ENCODE measurements at places on chromosomes 7 and 10. TPM values are rescaled to one million over a fixed set of nuclear protein-coding genes. Genes with fewer than 3 reads are reported as not detected.

- peak; percentile 49 for DNase-seq
Observed at GRCh38 chr7:82714883-82715282, 271.3 kb upstream of the CACNA2D1 start.

DNA sequence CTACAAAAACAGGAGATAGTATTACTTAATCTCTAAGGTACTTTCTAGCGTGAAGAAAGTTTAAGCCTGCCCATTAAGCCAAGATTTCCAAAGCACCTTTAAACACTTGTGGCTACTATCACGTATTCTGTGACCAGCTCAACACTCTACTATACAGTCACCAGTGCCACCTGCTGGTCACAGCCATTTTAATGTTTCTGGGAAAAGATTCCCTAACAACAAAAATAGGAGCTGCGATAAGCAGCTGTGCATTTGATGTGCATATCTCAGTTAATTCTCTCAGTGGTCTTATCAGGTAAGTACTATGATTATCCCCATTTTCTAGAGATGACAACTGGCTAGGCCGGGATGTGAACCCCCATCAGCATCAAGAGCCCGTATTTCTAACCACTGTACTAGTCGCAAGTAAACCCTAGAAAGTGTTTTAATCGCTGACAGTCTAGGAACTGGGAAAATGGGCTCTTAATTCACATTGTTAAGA lies 860 bp downstream of the SEC31B start:
- DNase-seq = peak; percentile 66

DNA sequence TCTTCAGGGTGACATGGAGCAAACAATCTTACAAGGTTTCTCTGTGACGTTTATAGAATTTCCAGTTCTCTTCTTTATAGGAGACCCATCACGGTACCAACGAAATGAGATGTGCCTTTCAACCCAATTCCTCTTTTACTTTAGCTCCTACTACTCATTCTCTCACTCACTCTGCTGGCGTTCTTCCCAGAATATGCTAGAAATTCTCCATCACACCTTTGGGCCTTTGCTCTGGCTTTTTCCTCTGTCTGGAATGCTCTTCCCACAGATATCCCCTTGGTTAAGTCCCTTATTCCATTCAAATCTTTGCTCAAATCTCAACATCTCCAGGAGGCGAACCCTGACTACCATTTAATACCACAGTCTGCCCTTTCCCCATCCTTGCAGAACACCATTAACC lies 39.0 kb downstream of the SEMA3C start:
- peak; percentile 85 for DNase-seq

- DNase-seq = peak; percentile 78
Observed at GRCh38 chr10:72557362-72557761, 68.5 kb downstream of the MICU1 start.

GRCh38 chr10:36183056-36183455 lies 541.0 kb upstream of the FZD8 start:
- no peak for DNase-seq

- DNase-seq = no peak
Observed at GRCh38 chr10:4503076-4503475, 322.9 kb upstream of the AKR1E2 start.

GRCh38 chr10:110373059-110373458 lies 68.3 kb upstream of the SMNDC1 start:
- DNase-seq = no peak

GRCh38 chr10:58465629-58466028 lies 47.0 kb upstream of the BICC1 start:
- no peak for DNase-seq

GRCh38 chr10:2731940-2732339 lies 335.4 kb upstream of the PFKP start:
- no peak for DNase-seq

DNA sequence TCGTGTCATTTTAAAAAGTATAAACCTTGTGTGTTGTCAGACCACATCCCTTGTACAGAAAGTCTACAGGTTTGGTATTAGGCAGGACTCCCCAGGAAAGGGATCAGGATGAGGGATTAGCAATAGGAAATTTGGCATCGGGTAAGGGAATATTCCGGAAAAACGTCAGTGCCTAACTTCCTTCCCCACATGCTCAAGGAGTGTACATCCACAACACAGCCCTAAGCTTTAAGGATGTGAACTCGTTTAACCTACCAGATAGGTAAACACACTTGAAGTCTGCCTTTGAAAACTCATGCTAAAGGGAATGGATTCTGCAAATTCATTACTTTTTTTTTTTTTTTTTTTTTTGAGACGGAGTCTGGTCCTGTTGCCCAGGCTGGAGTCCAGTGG lies 194.9 kb downstream of the SKIDA1 start:
- no peak for DNase-seq

- no peak for DNase-seq
Observed at GRCh38 chr10:97914171-97914836, 64.7 kb downstream of the GOLGA7B start.

GRCh38 chr7:102912742-102913141 lies at the start of gene LRRC17:
Gene LRRC17 (plus strand): TSS chr7:102913000. CDS start chr7:102933914, 20,914 bp downstream.
- DNase-seq = peak; percentile 94

DNA sequence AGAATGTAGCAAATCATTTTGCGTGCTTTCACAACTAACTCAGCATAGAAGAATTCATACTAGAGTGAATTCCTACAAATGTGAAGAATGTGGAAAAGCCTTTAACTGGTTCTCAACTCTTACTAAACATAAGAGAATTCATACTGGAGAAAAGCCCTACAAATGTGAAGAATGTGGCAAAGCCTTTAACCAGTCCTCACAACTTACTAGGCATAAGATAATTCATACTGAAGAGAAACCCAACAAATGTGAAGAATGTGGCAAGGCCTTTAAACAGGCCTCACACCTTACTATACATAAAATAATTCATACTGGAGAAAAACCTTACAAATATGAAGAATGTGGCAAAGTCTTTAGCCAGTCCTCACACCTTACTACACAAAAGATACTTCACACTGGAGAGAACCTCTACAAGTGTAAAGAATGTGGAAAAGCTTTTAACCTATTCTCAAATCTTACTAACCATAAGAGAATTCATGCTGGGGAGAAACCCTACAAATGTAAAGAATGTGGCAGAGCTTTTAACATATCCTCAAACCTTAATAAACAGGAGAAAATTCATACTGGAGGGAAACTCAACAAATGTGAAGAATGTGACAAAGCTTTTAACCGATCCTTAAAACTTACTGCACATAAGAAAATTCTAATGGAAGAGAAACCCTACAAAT lies 40.8 kb downstream of the ZNF107 start:
- no peak for DNase-seq

DNA sequence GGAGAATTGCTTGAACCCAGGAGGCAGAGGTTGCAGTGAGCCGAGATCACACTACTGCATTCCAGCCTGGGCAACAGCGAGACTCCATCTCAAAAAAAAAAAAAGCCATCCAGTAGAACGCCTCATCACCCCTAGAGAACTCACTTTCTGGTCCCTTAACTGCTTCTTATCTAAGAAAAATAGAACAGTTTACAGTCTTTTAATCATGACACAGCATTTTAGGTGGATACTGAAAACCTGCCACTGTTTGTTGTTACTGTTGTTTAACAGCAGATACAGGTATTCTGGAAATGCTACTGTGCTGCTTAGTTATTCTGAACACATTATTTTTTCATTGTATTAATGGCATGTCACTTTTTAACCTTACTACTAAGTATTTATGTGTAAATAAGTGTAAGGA lies 624.3 kb upstream of the GHITM start:
- DNase-seq = no peak

DNA sequence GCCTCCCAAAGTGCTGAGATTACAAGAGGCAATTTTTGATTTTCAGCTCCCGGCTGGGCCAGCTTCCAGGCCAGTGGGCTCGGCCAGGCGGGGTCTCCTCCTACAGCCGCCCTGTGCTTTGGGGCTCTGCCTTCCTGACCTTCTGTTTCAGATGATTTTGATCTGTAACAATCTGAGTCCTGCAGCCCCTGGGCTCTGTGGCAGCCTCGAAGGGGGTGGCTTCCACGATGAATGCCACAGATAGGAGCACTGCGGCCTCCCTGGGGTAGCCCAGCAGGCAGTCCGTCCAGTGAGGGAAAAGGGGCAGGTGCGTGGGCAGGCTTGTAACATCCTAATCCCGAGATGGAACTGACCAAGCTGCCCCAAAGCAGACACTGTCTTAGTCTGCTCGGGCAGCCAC lies 177.5 kb downstream of the DNAJB6 start:
- DNase-seq = no peak

DNA sequence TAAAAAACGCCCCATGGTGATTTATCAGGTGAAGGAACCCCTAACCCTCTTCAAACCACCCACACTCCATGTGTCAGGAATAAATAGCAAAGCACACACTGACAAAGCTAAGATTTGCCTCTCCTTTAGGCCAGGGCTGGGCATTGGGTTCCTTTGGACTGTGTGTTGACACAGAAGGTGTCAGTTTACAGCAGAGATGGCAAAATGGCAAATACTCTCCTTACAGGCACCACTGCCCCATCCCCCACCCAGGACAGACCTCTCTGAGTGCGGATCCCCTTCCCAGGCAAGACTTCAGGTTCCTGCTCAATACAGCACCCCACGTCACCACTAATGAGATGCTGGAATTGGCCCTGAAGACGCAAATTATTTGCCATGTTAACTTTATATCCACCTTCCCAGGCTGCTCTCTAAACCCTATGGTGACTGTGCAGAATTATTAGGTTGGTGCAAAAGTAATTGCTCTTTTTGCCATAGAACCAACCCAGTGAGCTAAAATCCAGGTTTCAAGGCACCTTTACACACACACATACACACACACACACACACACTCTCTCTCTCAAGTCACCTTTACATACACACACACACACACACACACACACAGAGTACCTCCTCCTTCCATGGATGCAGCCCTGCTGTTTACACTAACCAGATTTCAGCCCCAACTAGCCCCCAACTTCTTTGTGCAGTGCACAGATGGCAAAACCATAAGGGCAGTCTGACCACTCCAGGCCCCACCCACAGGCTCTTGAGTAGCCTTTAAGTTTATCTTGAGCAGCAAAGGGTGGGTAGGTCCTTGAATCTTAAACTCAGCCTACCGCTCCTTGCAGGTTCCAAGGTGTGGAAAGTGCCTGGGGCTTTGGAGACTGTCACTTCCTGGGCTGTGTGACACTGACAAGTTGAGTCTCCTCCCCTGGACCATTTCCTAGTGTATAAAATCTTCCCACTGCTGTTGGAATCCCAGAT lies 4.0 kb upstream of the ZCCHC24 start:
- no peak for DNase-seq

DNA sequence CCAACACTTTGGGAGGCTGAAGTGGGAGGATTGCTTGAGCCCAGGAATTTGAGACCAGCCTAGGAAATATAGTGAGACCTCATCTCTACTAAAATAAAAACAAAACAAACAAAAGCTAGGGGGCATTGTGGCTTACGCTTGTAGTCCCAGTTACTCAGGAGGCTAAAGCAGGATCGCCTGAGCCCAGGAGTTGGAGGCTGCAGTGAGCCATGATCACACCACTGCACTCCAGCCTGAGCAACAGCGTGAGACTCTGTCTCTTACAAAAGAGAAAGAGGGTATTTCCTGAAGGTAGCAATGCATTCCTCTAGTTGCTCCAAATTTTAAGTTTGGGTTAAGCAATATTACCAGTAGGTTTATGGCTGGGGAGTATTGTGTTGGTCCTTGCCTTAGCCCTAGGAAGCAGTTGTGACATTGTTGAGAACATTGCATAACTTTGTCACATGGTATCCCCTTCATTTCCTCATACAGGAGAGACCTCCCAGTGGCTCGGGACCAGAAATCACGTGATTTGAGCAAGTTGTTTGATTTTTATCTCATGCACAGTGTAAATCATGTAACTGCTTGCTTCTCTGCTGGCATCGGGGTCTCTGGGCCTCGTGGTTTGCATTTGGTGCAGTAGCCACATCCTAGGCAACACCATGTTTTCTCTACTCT lies 23.3 kb upstream of the SMARCD3 start:
- peak; percentile 67 for DNase-seq

DNA sequence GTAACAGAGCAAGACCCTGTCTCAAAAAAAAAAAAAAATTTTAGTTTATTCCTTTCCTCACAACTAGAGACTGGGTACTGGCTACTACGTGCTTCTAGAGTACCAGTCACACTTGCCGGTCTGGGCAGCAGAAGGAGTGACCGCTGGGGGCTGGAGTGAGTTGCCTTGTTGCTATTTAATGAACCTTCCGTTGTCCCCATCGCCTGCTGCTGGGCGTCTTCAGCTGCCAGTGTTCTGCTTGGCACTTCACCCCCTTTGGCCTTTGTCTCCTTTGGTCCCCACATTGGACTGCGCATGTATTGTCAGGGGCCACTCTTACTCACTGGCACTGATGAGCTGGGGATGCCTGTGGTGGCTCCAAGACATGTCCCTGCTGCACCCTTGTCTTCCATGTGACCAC lies 110.6 kb downstream of the CLEC2L start:
- no peak for DNase-seq

DNA sequence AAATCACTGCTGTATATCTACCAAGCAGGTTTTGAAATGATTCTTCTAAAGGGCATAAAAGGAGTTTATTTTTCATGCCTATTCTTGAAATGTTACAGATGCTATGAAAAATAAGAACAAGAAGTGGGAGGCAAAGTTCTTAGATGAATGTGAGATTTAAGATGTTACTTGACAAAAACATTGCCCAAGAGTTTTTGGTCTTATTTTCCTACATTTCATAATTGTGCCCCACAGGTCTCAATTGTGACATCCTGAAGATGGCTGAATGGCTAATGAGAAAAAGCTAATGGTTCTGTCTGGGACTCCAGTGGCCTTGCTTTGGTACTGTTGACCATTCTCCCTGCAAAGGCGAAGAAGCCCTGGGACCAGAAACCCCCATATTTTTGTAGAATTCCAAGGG lies 43.0 kb upstream of the IFRD1 start:
- no peak for DNase-seq

- no peak for DNase-seq
Observed at GRCh38 chr10:132293813-132294520, 13.8 kb downstream of the STK32C start.

DNA sequence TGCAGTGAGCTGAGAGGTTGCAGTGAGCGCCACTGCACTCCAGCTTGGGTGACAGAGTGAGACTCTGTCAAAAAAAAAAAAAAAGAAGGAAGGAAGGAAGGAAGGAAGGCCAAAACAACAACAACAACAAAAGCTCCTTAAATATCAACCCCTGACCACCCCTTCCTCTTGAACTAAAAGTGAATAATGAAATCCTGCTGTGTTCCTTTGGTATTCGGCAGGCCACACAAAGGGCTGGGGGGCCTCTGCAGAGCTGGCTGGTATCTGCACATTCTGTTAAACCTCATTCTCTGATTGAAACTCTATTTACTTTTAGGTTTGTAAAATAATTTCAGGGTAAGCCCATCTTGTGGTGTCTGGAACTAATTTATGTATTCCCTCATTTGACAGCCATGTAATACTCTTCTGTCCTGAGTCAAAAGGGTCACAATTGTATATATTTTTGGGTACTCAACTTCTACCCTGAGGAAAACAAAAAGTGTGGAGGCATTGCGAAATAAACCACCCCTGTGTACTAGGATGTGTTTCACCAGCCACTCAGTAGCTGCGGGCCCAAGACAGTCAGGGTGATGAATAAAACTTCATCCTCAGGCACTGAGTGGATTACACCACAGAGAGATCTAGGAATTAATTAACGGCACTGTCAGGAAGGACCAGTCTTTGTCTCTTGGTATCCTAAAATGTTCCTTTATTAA lies 446.4 kb upstream of the PFKP start:
- no peak for DNase-seq

The CTNNA3 gene
- not detected for polyA plus RNA-seq

The NKX2-3 gene
- polyA plus RNA-seq = not detected

The CYP3A5 gene
- 1.9 TPM for polyA plus RNA-seq

The ELOVL3 gene
- 0.27 TPM for polyA plus RNA-seq

The FAM53B gene
- 4.0 TPM for polyA plus RNA-seq

The HOXA13 gene
- not detected for polyA plus RNA-seq

The JAZF1 gene
- polyA plus RNA-seq = 9.3 TPM

The GRM3 gene
- polyA plus RNA-seq = not detected

The OR6V1 gene
- not detected for polyA plus RNA-seq

The LEP gene
- 0.36 TPM for polyA plus RNA-seq

The VWC2 gene
- not detected for polyA plus RNA-seq

All from fibroblast of lung (primary cell).